NCI-H187 (cell line): ENCODE measurements at places on chromosomes 11 and 22.

GRCh38 chr22:20141186-20142077 is 9.4 kb downstream of the CCDC188 start:
- DNase-seq, result no peak

GRCh38 chr11:19558189-19558986 is 154.2 kb upstream of the NAV2 start:
- peak; percentile 20 for DNase-seq

GRCh38 chr11:125364121-125364826 is 131.8 kb downstream of the FEZ1 start:
- DNase-seq, result no peak

DNA sequence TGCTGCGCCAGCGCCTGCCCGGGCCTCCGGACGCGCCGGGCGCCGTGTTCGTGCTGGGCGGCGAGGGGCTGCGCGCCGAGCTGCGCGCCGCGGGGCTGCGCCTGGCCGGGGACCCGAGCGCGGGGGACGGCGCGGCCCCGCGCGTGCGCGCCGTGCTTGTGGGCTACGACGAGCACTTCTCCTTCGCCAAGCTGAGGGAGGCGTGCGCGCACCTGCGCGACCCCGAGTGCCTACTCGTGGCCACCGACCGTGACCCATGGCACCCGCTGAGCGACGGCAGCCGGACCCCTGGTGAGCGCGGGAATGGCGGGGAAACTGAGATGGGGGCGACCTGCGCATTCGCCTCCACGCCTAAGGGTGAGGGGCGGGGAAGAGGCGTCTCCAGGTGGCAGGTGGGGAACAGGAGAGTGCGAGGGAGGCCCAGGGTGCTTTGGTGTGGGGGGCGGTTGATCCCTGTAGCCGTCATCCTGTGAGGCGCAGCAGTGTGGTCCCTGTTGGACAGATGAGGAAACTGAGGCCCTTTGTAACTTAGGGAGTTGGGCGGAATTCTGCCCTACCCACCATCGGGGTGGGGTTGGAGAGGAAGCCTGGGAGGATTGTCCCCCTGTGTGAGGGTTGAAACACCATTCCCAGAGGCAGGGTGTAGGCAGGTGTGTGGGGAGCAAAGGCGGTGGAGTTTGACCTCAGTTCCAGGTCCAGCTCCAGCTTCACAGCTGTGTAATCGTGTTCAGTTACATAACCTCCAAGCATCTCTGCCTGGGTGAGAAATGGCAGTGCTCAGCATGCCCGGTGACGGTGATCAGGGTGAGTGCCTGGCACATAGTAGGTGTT is 758 bp downstream of the PDXP start:
- DNase-seq, result no peak

DNA sequence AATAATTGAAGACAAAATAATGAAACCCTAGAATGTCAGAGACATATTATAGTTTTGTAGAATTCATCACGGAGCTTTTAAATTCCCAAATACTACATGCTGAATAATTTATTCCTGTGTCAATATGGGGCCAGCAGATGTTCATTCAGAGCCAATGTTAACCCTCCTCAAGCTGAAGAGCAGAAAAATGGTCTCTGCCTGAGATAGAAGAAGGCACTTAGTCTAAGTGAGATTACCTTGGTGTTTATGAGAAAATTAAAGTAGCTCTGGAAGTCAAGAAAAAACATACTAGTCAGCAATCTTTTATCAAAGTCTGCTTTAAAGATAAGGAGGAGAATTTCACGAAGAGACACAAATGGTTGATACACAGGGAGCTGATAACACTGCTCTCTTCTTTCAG is 328.2 kb downstream of the TTC28 start:
- DNase-seq, result no peak

- DNase-seq, result no peak
Measured at GRCh38 chr11:128813729-128814128, 53.4 kb downstream of the KCNJ1 start.

GRCh38 chr11:69367211-69367964 is 73.4 kb downstream of the MYEOV start:
- no peak for DNase-seq

DNA sequence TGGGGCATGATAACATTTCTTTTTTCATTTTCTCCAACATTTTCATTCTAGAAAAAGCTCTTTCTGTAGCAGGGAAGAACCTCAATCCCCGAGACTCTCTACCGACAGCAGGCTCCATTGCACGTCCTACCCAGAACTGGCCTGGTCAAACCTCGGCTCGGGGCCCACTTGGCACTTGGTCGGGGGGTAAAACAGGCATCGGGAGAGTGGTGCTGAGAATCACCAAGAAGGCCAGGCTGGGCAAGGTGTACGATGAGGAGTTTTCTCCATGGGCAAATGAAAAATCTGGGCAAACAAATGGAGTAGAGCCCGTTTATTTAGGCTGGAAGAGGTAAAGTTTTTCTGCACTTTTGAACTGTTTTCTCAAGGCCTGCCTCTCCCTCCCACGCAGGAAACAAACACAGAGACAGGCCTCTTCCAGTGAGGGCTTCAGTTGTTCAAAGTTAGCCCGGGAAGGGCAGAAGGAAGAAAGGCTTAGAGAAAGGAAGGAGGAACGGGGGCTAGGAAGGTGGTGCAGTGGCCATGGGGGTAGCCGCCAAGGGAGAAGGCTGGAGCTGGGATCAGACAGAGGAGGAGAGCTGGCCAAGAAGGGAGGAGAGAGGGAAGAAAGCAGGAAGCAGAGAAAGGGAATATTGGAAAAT is 87.6 kb downstream of the ETS1 start:
- no peak for DNase-seq

DNA sequence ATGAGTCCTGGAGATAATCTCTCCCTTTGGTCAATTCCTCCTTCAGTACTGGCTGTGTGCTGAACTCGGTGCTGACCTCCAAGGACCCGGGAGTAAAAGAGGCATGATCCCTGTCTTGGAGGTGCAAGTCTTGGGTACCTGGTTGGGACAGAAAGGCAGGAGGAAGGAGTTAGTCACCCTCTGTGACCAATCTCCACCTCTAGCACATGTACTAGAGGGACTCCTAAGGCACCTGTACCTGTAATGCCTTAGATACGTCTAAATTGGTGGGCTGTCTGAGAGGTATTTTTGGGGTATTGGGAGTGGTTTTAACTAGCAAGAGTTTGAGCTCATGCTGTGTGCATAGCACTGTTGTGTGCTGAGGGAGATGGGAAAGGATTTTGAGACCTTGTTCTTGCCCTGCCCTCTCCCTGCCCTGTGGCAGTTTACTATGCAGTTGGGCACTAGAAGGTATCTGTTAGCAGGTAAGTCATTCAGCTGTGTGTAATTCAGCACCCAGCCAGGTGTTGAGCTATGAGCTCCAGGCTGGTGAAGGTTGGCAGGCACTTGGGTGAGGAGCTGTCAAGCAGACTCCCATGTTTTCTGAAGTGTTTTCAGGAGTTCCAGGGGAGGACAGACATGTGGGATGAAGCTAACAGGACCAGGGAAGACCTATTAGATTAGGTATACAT is 2.5 kb downstream of the PANX1 start:
- no peak for DNase-seq

DNA sequence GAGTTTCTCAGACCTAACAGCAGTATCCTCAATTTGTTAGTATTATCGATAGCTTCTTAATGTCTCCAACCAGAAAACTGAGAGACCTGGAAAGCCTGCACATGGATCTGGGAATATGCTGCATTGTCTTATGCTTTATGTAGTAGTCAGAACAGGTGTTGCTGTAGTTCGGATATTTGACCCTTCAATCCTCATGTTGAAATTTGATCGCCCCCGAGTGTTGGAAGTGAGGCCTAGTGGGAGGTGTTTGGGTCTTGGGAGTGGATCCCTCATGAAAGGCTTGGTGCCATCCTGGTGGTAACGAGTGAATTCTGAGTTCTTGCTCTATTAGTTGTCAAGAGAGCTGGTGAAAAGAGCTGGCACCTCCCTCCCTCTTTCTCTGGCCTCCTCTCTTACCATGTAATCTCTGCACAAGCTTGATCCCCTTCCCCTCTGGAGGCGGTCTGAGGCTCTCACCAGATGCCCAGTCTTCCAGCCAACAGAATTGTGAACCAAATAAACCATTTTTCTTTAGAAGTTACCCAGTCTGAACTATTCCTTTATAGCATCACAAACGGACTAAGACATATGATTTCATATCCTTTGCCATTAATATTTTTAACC is 227.1 kb downstream of the DDX10 start:
- no peak for DNase-seq

GRCh38 chr22:46587492-46588278 is 32.5 kb upstream of the GRAMD4 start:
- DNase-seq, result no peak

- no peak for DNase-seq
Measured at GRCh38 chr11:116233561-116233960, 539.2 kb downstream of the BUD13 start.

- DNase-seq, result no peak
Measured at GRCh38 chr22:28911777-28912669, 28.7 kb downstream of the ZNRF3 start.

GRCh38 chr11:91979775-91980174 is 244.8 kb upstream of the FAT3 start:
- no peak for DNase-seq
